PC-3 (cell line): ENCODE measurements at places on chromosomes 4 and X. TPM values are rescaled to one million over a fixed set of nuclear protein-coding genes. Genes with fewer than 3 reads are reported as not detected.

The PABPC5 gene
- total RNA-seq = 0.35 and 0.40 TPM in 2 replicates

The OPRPN gene
- not detected in 2 replicates for total RNA-seq

The ELOVL6 gene
- 2.2 and 4.4 TPM in 2 replicates for total RNA-seq

The TMEM156 gene
- total RNA-seq = 32.1 and 41.5 TPM in 2 replicates

The ATP2B3 gene
- not detected in 2 replicates for total RNA-seq

The ARHGAP36 gene
- total RNA-seq = not detected in 2 replicates

The NLRP2B gene
- total RNA-seq = not detected in 2 replicates

The MAGEA10 gene
- not detected in 2 replicates for total RNA-seq

The PPP3CA gene
- total RNA-seq = 15.5 and 19.2 TPM in 2 replicates

The TCEAL7 gene
- total RNA-seq = not detected in 2 replicates

The DIPK2B gene
- 0.18 and 0.40 TPM in 2 replicates for total RNA-seq

The L1CAM gene
- total RNA-seq = 5.2 and 11.2 TPM in 2 replicates

The SRPX gene
- 5.0 and 5.4 TPM in 2 replicates for total RNA-seq

The TEX13D gene
- not detected in 2 replicates for total RNA-seq

The TBC1D8B gene
- total RNA-seq = 1.0 and 1.8 TPM in 2 replicates

The FGD1 gene
- total RNA-seq = 9.9 and 18.5 TPM in 2 replicates

The HSPA4L gene
- total RNA-seq = 8.7 and 9.2 TPM in 2 replicates

The CXCL5 gene
- total RNA-seq = 0.55 and 1.0 TPM in 2 replicates

The ABHD18 gene
- total RNA-seq = 3.3 and 6.2 TPM in 2 replicates

The MED28 gene
- total RNA-seq = 4.4 and 11.6 TPM in 2 replicates

The SSX4B gene
- total RNA-seq = not detected in 2 replicates

The POLN gene
- total RNA-seq = 0.26 and 1.5 TPM in 2 replicates

The KLHL5 gene
- 84.8 and 92.7 TPM in 2 replicates for total RNA-seq

The IQCM gene
- not detected in 2 replicates for total RNA-seq

The RIBC1 gene
- 0.29 and 1.6 TPM in 2 replicates for total RNA-seq

The RNF128 gene
- total RNA-seq = not detected in 2 replicates

The AMBN gene
- not detected in 2 replicates for total RNA-seq

The RBMXL3 gene
- total RNA-seq = not detected in 2 replicates
